EL (cell line): ENCODE measurements at places on chromosomes 1 and 21.

DNA sequence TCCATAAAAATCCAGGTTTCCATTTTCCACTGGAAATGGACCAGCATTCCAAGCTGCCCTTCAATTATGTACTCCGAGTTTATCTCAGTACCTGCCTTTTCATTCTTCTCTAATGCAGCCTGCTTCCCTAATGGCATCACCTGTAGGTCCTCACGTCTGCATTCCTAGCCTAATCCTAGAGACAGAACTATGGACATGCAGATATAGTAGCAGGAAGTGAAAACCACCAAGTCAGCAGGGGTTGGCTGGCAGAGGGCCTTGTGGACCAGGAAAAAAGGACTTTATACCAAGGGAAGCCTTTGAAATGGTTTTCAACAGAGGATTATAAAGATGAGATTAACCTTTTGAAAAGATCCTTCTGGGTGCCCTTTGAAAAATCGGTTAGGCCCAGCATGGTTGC lies 135.7 kb upstream of the L1TD1 start:
- no peak for DNase-seq

DNA sequence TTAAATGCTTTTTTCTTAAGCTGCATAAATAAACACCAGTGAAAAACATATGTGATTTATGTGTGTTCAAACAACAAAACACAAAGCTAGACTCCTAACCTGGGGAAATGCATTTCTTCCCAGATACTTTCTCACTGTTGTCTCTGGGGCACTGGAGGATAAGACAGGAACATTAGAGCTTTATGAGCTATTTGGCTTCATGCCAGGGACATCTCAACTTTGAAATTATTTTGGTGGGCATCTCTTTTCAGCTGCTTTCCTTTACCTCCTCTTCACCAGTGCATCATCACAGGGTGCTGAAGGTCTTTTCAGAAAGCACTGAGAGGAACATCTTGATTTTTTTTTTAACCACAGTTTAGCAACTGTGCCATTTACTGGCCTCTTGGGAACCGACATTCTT lies 212.9 kb downstream of the DNM3 start:
- DNase-seq, result no peak

GRCh38 chr1:84540759-84541158 lies 33.5 kb downstream of the CTBS start:
- DNase-seq, result no peak

- peak; percentile 87 for DNase-seq
Measured at GRCh38 chr1:58409890-58410289, 136.6 kb downstream of the OMA1 start.

GRCh38 chr1:192589813-192590212 lies 14.2 kb downstream of the RGS1 start:
- peak; percentile 28 for DNase-seq

DNA sequence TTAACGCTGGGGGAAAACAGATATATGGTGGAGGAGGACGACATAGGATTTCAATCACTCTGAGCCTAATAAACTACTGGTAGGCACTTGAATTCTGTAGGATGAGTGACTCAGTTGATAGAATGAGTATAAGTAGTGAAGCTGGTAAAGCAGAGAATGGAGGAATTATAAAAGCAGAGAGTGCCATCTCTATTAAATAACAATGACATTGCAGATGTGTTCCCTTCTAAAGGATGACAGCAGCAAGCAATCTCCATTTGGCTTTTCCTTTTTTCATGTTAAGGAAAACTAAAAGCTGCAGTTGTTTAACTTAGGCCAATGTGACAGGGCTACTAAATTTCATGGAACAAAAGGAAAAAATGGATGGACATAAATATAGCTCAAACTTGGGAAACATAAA lies 17.5 kb downstream of the ZBTB8OS start:
- no peak for DNase-seq

DNA sequence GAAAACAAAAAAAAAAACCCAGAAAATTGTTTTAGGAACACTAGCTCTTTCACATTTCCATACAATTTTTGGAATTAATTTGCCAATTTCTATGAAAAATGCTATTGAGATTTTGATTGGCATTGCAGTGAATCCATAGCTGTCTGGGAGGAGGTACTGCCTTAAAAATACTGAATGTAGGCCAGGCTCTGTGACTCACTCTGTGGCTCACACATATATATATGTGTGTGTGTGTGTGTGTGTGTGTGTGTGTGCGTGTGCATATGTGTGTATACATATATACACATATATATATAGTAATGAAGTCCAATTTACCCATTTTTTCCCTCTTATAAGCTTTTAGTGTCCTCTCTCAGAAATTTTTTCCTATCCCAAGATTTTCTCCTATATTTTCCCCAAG lies 214.2 kb upstream of the DMRTA2 start:
- no peak for DNase-seq

GRCh38 chr1:162388083-162388594 lies 6.6 kb downstream of the C1orf226 start:
- no peak for DNase-seq

- DNase-seq, result peak; percentile 84
Measured at GRCh38 chr1:55277377-55278130, 62.4 kb upstream of the USP24 start.

GRCh38 chr1:94258873-94259331 lies 21.5 kb upstream of the ARHGAP29 start:
- DNase-seq, result peak; percentile 86

GRCh38 chr1:156337888-156338179 lies 258 bp downstream of the CCT3 start:
- DNase-seq, result no peak

DNA sequence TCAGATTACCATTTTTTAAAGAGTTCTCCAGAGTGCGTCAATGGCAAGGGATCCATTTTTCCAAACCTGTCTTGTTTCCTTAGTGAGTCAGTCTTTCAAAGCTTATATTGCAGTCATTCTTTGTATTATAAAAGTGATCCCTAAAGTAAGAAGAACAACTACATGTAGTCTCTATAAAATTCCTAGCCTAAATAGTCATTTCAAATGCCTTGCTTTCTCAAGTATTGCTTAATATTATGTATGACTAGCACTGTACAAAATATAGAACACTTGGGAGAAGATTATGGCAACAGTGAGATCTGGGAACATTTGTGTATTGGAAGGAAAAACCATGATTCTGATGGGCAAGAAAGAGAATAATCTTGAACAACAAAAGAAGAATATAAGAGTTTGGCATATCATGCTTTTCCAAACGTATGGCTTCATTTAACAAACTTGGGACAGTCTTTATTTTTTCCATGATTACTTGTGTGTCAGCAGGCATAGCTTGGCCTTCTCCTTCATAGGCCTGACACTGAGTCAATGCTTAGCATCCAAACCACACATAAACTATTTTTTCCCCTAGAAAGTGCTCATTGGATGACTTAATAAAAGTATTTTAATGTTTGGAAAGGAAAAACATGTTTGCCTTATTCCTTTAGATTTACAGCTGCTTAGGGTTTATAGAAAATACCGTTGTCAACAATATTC lies 547.4 kb downstream of the LTN1 start:
- DNase-seq, result peak; percentile 76

DNA sequence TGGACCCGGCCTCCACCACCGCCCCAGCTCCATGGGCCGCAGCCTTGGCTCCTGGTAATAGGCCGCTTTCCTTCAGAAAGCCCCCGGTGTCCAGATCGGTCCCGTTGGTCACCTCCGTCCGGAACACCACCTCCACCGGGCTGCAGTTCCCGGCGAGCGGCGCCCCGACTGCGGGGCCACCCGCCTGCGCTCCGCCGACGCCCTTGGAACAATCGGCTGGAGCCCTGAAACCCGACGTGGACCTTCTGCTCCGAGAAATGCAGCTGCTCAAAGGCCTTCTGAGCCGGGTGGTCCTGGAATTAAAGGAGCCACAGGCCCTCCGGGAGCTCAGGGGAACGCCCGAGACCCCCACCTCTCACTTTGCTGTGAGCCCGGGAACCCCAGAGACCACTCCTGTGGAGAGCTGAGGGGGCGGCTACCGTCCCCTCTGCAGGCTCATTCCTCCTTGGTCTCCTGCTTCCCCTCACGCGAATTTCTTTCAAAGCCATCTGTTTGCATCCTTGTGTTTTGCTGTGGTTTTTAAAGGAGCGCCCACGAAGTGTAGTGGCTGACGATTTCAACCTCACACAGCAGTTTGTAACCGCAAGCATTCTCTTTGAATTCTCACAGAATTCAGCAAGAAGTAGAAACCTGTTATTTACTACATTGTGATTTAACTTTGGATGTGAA lies 6.0 kb downstream of the FCRLB start:
- peak; percentile 78 for DNase-seq

GRCh38 chr1:53348486-53349368 lies 20.9 kb upstream of the LRP8 start:
- no peak for DNase-seq

DNA sequence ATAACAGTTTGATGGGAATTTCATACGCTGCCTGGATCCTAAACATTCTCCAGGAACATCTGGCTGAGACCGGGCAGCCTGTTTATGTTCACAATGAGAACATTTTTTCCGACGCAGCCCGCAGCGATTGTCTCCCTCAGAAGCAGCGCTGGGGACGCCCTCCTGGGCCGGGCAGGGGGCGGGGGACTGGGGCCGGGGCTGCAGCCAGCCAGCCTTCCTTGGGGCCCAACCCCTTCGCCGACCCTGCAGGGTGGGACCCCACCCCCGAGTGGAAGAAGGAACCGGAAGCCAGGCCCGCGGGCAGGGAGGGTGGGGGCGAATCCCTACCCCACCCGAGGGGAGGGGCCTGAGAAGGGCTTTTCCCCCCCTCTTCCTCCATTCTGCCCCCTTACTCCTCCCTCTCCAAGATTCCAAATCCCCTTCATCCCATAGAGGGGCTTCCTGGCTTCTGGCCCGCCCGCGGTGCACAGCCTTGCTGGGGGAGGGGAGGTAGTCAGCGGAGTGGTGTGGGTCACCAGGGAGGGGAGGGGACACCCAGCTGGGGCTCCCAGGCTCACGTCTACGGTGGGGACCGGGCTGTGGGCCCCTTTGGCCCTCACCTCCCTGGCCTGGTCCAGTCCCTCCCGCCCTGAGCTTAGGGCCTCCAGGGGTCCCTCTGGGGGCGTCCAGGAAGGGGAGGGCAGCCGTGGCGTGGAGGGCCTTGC lies 60.6 kb downstream of the WNT9A start:
- DNase-seq, result peak; percentile 20

- no peak for DNase-seq
Measured at GRCh38 chr21:43812957-43813655, 23.7 kb downstream of the RRP1 start.

DNA sequence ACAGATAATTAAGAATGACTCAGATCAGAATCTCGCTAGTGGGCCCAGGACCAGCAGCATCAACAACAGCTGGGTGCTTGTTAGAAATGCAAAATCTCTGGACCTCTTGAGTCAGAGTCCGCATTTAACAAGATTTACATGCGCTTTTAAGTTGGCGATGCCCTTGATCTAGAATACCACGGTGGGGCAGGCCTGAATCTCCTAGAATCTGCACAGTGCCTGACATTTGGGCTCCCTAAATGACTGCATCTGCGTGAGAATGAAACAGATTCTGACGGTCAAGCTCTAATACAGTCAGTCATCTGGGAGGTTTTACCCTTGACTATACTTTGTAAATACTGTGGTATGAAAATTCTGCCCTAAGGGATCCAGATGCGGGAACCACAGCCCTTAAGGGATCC lies 17.2 kb upstream of the RAB29 start:
- DNase-seq, result no peak
